Activated CD4-positive, CD25-positive, alpha-beta regulatory T cell treated with anti-CD3 and anti-CD28 coated beads, Interleukin-2, amount 50 U/mL, for 16 hours (primary cell): ENCODE measurements at places on chromosomes 6 and 20.

DNA sequence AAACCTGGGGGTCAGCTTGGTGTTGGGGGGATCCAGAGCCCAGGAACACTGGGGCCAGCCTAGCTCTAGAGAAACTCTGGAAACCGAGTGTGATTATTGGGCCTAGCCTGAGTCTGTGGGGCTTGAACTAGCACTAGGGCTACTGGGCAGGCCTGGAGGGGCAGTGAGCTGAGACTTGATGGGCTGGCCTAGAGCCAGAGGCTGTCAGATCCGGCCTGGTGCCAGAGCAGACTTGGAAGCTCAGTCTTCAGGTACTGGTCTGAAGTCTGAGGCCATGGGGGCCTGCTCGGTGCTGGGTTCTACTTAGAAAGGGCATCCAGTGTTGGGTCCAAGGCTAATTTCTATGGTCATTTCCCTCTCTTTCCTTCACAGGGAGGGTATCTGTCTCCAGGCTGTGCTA lies 2.7 kb downstream of the DEFB112 start:
- no peak for DNase-seq

- DNase-seq, result no peak
Observed at GRCh38 chr6:13024616-13025015, 303.7 kb downstream of the TBC1D7 start.

GRCh38 chr20:60013296-60014139 lies 55.3 kb downstream of the CDH26 start:
- DNase-seq, result no peak

- DNase-seq, result no peak
Observed at GRCh38 chr6:12324099-12324498, 33.9 kb downstream of the EDN1 start.

GRCh38 chr20:53899351-53900167 lies 170.8 kb downstream of the BCAS1 start:
- peak; percentile 41 for DNase-seq

DNA sequence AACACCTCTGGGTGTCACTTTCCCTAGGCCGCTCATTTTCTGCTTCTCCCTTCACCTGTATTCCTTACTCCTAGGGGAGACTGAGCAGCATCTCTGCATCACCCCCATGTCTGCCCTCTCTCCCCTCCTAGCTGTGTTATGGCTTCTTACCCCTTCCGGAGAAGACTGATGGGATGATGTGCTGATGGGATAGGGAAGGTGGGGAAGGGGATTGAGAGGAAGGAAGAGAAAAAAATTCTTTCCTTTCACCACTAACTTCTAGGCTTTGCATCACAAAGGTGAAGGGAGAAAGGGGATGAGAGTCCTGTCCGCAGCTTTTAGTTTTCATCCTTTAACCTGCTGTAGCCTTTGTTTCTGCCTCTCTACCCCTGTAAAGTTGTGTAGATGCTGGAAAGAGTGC lies 26.7 kb downstream of the AKAP7 start:
- DNase-seq, result no peak
